Thoracic aorta (tissue), 2 donors: ENCODE measurements at places on chromosomes 1 and 21.

GRCh38 chr1:30664103-30664755 is 59.2 kb downstream of the MATN1 start:
- no peaks in the 10 kb centered on the region for H3K4me1 ChIP-seq
- DNase-seq = no peak

DNA sequence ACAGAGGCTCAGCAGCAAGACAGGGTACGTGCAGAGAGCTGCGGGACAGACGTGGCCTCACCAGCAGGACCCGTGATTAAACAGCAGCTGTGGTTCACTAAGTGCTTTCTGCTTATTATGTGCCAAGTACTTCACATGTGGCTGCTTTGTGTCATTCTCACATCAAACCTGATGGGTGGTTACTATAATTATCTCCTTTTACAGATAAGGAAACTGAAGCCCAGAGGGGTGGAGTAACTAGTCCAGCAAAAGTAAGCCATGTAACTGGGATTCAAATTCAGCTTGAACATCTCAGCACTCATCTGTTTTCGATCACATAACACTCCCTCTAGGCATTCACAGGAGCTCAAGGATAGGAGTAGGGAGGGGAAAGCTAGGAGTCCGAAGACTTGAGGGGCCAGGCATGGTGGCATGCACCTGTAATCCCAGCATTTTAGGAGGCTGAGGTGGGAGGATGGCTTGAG is 50.8 kb upstream of the CLIC4 start:
- no peaks in the 10 kb centered on the region for H3K27me3 ChIP-seq
- H3K4me3 ChIP-seq = no peak overlapping the region
- H3K27ac ChIP-seq = peak overlapping the region; percentile 33
- DNase-seq = no peak
- H3K4me1 ChIP-seq = peaks cover 13% of the 10 kb centered on the region

DNA sequence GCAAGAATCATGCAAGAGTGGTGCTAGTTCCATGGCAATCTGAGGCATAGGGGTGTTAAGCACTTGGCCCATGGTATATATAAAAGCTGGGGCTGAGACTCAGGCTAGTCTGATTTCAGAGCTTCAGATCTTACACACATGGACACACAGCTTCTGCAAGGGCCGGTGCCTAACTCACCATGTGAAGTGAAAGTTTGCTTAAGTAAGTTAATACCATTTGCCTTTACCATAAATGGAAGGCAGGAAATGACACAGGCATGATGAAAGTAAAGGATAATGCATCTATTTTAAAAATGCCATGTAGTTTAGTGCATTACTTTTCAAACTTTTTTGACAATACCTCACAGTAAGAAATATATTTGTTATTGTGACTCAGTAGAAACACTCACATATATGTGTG is 122.6 kb downstream of the KCNJ6 start:
- H3K27ac ChIP-seq = no peak overlapping the region
- no peak for DNase-seq
- no peaks in the 10 kb centered on the region for H3K36me3 ChIP-seq
- H3K27me3 ChIP-seq = no peaks in the 10 kb centered on the region

DNA sequence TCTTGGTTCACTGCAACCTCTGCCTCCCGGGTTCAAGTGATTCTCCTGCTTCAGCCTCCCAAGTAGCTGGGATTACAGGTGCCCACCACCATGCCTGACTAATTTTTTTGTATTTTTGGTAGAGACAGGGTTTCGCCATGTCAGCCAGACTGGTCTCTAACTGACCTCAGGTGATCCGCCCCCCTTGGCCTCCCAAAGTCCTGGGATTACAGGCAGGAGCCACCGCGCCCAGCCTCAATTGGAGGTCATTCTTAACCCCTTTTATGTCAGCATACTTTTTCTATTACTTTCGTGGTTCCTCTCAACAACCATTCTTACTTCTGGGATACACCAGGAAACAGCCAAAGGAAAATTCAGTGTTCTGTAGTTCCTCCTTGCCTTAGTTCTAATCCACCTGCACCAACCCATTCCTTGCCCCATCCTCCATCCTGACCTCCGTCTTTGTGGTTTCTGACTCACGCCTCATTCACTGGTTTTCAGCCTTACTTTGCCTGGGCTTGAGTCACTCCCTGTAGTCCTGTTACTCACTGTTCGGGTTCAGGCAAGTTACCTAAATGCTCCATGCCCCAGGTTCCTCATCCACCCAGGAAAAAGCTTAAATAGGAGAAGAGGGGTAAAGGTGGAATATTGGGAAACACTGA is 12.9 kb upstream of the BCL10 start:
- no peak overlapping the region for H3K27ac ChIP-seq
- H3K4me1 ChIP-seq = no peaks in the 10 kb centered on the region
- DNase-seq = no peak
- H3K36me3 ChIP-seq = no peaks in the 10 kb centered on the region
- no peak overlapping the region for H3K4me3 ChIP-seq
- H3K27me3 ChIP-seq = no peaks in the 10 kb centered on the region

DNA sequence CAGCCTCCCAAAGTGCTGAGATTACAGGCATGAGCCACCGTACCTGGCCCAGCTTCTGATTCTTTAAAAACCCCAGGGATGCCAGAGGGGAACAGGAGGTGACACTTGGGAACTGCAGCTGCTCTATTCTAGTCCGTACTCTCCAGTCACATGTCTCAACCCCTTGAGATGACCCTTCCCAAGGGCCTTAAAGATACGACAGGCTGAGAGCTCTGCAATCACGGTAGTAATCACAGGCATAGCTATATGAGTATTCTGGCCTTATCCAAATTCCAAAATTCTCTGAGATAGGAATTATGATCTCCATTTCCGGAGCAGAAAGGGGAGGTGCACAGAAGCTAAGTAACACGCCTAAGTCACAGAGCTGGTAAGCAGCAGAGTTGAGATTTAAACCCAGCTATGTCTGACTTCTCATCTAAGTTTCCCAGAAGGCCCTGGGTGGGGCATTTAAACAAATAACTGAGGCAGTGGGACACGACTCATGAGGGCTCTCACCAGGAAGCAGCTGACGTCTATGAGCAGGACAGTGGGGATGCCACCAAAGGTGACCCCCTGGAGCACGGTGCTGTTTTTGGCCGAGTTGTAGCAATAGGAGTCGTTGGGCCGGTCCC is 5.2 kb downstream of the TMEM63A start:
- peaks cover 36% of the 10 kb centered on the region for H3K4me1 ChIP-seq
- DNase-seq = no peak
- H3K36me3 ChIP-seq = peaks cover 29% of the 10 kb centered on the region
- no peaks in the 10 kb centered on the region for H3K27me3 ChIP-seq
